ENCODE measurements at places on chromosomes 11 and 22.

- no peak for DNase-seq
Observed at GRCh38 chr11:117523680-117524079, 196.0 kb downstream of the CEP164 start.

DNA sequence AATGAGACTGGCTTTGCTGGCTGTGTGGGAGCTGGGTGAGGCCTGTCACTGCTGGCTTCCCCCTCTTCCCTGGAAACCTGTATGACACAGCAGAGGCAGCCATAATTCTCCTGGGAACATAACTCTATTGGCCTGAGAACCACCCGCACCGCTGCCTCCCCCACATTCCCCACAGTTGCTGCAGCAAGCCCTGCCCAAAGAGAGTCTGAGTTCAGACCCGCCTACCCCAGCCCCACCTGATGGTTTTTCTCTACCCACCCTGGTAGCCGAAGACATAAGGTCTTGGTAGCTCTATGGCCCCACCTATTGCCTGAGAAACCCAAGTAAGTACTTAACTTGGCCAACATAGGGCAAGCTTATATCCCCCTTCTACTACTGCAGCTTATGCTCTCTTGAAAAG lies 174.8 kb downstream of the C11orf91 start:
- no peak for DNase-seq

DNA sequence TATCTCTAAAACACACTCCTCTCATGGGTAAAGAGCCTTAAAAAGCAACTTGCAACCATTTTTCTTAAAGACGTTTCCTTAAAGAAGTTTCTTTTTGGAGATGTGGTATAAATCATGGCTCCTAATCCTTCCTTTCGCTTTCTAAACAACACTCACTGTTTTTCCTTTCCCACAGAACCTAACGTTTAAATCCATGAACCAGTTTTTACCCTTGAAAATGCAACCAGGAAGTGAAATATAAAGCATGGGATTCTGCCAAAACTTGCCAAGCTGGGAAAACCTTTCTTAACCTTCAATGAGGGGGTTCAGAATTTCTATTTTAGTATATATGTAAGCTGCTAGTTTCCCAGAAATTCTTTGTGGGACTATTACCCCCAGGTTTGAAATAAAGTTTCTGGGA lies 8.6 kb downstream of the PLEKHA7 start:
- no peak for DNase-seq

DNA sequence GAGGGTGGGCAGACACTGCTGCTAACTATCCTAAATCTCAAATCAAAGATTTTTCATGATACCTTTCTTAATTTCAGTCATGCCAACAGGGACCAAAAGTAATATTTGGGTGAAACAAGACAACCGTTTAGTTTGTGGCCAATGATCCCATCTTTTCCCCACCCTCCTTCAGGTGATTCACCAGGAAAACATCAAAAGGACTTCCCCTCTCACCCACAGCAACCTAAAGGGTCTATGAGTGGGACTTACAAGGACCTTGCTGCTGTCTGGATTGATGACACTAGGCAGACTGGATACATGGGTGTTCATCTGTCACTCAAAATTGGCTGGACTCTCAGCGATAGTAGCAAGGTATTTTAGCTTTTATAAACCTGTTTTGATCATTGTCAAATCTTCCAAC lies 62.0 kb upstream of the ZC3H12C start:
- DNase-seq: no peak

DNA sequence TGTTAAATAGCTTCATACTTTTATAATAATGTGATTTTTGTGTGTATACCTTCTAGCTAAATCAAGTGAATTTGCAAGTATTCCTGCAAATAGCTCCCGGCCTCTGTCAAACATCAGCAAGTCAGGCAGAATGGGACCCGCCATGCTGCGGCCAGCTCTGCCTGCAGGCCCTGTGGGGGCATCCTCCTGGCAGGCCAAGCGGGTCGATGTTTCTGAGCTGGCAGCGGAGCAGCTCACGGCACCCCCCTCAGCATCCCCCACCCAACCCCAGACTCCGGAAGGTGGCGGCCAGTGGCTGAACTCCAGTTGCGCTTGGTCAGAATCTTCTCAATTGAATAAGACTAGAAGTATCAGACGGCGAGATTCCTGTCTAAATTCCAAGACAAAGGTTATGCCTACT lies 19.3 kb downstream of the GTSE1 start:
- no peak for DNase-seq

DNA sequence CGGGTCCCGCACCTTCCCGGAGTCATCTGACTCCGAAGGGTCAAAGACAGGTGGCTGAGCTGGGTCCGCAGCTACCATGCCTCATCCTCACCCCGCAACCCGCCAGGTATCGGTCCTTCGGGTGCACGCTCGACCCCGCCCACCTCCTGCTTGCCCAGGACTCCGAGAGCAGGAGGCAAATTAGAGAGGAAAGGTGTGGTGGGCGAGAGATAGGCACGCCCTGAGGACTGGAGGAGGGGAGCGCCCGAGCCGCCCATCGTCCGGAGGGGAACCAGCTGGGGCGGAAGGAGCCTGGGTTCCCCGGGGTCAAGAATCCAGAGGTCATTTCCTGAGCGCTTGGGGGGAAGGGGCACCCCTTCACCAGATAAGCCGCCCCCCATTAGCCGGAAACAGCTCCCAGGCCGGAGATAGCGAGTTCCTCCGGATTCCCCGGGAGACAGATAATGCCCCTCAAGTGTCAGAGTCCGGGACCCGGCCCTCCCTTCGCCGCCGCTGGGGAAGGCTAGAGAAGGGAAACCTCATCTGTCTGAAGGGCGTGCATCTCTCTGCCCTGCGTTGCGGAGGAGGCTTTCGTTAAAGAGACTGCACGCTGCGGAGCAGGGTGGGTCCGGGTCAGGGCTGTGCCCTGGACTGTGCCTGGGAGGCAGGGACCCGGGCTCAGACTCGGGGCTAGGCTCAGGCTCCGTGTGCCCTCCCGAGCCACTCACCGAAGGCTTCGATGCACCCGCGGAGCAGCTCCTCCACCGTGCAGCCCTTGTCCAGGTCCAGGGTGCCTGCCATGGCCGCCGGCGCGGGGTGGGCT lies 1.7 kb downstream of the RASGRP2 start:
- no peak for DNase-seq

DNA sequence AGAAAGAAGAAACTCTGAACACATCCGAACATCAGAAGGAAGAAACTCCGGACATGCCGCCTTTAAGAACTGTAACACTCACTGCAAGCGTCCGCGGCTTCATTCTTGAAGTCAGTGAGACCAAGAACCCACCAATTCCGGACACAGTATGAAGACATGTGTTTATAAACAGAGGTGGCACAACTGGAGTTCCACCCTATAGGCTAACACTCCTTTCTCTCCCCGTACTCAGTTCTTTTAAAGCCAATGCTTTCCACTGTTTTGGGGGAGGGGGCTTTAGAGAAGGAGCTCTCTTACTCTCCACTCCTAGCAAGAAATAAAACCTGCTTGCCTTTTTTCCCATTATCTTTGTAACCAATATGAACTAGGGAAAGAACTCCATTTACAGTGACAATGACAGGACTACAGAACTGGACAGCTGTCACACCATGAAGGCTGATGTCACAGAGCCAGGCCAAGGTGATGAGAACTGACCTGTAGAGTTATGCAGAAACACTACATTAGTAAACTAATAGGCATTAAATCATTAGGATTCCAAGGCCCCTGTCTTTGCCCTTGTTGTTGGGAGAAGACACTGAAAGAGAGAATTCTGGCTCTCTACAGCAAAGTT lies 733 bp downstream of the TRIM5 start:
- DNase-seq: no peak

GRCh38 chr11:114159320-114159719 lies 99.8 kb downstream of the ZBTB16 start:
- DNase-seq: no peak

- no peak for DNase-seq
Observed at GRCh38 chr11:13578514-13579140, 82.8 kb upstream of the PTH start.

DNA sequence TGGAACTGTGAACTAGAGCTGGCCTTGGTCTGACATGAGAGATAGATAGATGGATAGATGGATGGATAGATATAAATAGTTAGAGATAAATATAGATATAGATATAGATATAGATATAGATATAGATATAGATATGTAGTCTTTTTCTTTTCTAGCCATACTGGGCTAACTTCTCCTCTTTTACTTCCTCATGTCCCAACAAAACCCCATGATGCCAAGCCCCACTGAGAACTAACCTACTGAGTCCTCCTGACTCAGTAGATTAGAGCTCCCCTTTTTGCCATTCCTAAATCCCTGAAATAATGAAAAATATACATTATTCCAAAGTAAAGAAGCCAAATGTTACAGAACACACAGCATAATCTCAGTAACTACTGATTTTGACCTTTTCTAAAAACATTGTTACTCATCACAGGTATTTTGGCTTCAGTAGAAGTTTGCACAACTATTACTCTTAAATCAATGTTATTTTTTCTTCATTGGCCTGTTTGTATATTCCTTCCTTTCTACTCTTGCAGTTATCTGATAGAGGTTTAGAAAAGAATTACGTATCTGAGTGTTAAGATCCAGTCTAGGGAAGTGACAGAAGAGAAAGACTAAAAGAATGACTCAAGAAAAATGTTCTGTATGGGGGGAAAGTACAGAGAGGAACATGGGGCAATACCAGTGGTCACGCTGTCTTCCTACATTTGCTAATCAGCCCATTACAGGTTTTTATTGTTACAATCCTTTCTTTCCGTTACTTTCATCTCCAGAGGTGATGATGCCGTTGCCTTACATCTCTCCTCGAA lies 6.0 kb upstream of the OR10D3 start:
- no peak for DNase-seq

DNA sequence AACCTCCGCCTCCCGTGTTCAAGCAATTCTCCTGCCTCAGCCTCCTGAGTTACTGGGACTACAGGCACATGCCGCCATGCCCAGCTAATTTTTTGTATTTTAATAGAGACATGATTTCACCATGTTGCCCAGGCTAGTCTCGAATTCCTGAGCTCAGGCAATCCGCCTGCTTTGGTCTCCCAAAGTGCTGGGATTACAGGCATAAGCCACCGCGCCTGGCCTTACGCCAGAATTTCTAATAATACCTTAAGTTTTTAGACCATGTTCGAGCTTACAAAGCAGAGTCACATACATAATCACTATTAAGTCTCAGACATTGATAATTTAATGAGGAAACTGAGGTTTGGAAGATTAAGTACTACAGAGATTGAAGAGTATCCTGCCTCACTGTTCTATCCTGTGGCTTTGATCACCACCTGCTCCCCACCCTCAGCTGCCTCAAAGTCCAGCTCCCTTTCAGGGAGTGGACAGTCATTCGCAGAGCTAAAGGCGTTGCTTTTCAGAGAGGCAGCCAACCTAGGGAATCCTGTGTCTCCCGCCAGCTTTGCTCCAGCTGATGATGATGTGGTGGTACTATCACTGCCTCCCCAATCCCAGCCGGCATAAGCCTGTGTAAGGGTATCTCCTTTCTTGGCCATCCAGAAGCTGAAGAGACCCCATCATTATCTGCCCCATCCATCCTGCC lies 7.7 kb downstream of the UBASH3B start:
- no peak for DNase-seq

DNA sequence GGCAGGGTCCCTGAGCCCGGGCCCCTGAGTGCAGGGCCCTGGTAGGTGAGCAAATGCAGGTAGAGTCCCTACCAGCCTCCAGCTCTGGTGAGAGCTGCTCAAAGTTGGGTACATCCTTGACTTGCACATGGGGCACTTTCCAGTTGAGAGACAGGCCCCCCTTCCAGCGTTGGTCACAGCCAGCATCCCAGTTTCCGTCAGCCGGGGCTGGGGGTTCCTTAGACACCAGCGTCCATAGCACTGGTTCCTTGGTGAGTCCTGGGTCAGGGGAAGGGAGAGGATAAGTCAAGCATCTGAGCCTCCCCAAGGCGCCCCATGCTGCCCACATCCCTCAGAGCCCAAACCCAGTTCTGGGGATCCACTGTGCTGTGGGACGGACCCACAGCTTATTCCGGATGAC lies 5.6 kb downstream of the PNPLA5 start:
- DNase-seq: no peak

DNA sequence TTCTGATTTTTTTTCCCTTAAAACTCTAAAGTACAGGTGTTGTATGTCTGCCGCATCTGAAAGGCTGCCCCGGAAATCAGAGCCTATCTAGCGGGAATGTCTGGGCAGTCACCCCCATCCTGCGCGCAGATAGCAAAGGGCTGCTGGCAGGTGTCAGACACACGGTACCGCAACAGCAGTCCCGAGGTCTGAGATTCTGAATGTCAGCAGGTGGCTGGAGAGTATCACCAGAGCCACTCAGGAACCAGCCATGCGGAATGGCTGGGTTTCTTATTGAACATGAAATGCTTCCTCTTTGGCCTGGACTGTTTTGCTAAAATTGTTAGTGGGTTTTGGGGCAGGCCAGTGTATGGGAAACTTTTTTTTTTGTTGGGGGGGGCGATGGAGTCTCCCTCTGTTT lies 53.3 kb downstream of the CERK start:
- no peak for DNase-seq

DNA sequence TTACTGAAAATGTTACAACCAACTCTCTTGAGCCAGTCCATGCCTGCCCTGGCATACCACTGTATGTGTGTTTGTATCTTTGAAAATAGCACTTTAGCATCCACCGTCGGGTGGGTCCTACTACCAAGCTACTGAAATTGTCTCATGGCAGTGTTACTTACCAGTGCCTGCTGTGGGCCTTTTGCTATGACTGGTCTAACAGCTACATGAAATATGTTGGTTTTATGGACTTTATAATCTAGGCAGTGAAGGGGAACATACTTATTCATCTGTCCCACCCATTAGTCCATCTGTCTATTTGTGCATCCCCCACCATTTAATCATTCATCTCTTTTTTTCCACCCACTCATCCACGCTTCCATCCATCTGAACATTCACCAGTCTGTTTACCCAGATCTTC lies 106.0 kb downstream of the NAV2 start:
- no peak for DNase-seq

- DNase-seq: no peak
Observed at GRCh38 chr22:49344161-49344560, 483.5 kb downstream of the BRD1 start.

DNA sequence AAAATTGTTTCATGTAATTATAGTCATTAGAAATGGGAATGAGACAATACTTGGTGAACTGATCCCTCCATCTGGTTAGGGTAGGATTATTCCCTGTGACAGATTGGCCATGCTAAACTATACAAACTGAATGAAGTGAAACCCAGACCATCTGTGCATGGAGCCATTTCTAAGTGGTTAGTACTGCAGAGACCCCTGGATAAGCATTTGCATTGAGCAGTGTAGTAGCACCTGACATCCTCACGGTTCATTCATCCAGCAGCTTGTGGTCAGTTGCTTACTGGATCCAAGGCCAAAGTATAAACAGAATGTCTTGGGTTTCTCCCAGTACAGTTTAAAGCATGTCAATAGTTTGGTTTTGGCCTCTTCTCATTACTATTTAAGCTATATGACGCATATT lies 93.8 kb upstream of the ARHGAP42 start:
- no peak for DNase-seq

DNA sequence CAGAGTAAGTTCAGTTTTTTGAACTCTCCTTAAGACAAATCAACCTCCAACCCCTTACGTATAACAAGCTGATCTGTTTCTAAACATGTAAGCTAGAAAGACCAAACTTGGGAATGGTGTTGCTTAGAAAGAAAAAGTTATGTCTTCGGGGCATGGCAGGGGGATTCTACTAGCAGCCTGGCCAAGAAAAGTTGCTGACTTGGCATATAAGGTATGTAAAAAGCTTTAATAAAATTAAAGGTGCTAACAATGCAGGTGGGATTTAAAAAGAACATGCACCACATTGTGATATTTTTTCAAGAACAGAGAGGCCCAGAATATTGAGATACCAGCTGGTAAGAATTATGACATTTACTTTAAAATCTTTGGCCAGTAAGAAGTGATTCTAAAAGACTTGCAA lies 411.4 kb upstream of the CCDC90B start:
- DNase-seq: no peak

All from activated CD4-positive, alpha-beta T cell treated with anti-CD3 and anti-CD28 coated beads, Interleukin-2, amount 50 U/mL, for 4 hours (primary cell).